BJ (cell line): ENCODE measurements at places on chromosomes 6 and 20.

GRCh38 chr6:15854826-15855710 lies 192.2 kb upstream of the DTNBP1 start:
- no peak for DNase-seq

GRCh38 chr6:136921936-136922684 lies at the start of gene SLC35D3:
TSS of gene SLC35D3 (plus strand) at chr6:136922301. CDS start at chr6:136922429, 128 bp downstream.
- no peak for DNase-seq

- DNase-seq: no peak
Observed at GRCh38 chr6:11172501-11173327, 59.8 kb downstream of the NEDD9 start.

- DNase-seq: no peak
Observed at GRCh38 chr20:57800791-57801430, 91.1 kb upstream of the PMEPA1 start.

DNA sequence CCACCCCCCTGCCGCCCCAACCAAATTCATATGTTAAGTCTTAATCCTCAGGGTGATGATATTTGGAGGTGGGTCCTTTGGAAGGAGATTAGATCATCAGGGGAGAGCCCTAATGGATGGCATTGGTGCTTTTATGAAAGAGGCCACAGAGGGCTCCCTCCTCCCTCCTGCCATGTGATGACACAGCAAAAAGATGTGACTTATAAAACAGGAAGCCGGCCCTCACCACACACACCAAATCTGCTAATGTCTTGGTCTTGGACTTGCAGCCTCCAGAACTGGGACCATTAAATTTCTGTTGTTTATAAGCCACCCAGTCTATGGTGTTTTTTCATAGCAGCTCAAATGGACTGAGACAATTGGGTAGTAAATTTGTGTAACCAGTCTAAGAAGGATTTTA lies 176.3 kb downstream of the ADGRG6 start:
- no peak for DNase-seq

DNA sequence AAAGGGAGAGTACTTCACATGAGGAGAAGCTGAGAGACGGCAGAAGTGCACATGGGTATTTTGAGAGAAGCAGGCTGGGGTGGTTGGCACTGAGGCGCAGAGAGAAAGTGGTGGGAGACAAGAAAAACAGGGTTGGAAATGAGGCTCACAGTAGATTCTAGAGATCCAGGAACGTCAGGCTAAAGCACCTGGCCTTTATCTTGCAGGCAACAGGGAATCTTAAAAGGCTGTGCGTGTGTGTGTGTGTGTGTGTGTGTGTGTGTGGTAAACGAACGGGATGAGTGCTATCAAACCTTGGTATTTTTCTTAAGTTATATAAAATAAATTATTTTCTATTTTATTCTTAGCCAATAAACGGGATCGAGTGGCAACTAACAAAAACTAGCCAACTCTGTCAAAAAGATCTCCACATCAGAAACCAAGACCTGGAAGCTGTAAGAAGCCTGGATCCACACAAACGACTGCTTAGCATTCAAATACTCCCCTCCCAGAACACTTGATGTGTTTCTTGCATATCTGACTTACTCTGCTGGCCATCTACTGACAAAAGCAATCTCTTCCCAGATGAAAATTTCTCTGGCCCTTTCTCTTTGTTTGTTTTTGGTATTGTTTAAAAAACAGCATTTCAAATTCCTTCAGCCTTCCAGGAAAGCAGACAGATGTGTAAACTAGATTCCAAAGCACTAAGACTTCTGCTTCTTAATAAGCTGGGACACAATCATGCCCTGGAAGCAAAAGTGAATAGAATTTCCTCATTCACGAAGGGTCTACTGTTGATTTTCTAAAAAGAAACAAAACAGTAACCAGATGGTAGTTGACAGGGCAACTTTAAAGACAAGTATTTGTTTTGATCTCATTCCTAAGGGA lies 44.8 kb upstream of the FABP7 start:
- no peak for DNase-seq

DNA sequence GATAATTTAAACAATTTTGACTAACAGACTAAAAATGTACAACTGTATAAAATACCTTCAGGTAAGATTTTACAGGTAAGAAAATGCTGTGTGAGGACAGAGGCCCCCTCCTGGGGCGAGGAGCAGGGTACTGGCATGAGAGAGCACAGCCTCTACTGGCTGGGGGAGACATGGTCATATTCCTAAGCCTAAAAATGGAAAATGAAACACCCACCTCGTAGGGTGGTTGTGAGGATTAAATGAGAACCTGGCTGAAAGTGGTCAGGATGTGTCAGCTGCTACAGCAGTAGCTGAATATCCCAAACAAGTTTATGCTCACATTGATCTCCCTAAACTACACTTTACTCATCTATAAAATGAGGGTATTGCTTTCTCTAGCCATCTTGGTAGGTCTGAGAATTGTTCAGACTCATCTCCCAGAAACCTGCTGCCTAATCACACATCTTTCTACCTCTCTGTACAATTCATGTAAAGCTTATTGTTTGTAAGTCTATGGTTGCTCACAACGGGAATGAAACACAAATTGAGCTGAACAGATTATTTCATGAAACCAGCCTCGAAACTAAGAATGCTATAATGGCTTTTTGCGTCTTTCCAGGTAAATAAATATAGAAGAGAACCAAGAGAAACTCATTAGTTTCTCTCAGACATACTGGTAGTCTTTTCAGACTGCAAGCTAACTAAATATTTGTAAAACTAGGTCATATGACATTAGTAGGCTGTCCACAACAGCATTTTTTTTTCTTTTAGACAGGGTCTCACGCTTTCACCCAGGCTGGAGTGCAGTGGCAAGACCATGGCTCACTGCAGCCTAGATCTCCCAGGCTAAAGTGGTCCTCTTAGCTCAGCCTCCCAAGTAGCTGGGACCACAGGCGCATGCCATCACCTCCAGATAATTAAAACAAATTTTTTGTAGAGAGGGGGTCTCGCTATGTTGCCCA lies 69.6 kb downstream of the POPDC3 start:
- no peak for DNase-seq

- peak; percentile 38 for DNase-seq
Observed at GRCh38 chr6:20826378-20826777, 292.1 kb downstream of the CDKAL1 start.

GRCh38 chr6:152089992-152090391 lies 282.5 kb downstream of the ESR1 start:
- DNase-seq: no peak

DNA sequence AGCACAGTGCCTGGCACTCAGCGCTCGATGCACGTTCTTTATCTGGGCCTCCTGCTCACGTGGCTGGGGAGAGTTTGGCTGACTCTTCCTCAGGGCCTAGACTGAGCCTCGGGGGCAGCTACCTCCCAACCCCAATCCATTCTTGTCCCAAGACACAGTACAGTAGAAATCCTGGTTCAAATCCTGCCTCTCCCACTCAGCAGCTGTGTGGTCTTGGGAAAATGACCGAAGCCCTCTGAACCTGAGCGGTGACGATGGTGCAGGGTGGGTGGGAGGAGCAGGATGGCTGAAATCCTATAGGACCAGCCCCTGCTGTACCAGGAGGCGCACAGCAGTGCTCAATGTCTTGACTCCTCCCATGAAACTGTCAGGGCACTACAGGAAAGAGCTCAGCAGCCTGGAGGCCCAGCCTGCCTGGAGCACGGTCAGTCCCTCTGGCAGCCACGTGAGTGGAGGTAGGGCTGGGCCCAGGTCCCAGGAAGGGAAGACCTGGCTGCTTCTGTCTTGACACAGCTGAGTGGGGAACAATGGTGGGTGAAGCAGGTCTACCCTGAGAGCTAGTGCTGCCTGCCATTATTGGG lies 31.5 kb downstream of the PDRG1 start:
- DNase-seq: no peak

- DNase-seq: no peak
Observed at GRCh38 chr6:79465381-79465780, 71.8 kb downstream of the LCA5 start.

GRCh38 chr6:154653853-154654252 lies 79.4 kb upstream of the SCAF8 start:
- DNase-seq: peak; percentile 50

GRCh38 chr20:32603046-32603726 lies 18.1 kb upstream of the NOL4L start:
- no peak for DNase-seq

- no peak for DNase-seq
Observed at GRCh38 chr6:163748036-163748435, 333.5 kb downstream of the QKI start.

DNA sequence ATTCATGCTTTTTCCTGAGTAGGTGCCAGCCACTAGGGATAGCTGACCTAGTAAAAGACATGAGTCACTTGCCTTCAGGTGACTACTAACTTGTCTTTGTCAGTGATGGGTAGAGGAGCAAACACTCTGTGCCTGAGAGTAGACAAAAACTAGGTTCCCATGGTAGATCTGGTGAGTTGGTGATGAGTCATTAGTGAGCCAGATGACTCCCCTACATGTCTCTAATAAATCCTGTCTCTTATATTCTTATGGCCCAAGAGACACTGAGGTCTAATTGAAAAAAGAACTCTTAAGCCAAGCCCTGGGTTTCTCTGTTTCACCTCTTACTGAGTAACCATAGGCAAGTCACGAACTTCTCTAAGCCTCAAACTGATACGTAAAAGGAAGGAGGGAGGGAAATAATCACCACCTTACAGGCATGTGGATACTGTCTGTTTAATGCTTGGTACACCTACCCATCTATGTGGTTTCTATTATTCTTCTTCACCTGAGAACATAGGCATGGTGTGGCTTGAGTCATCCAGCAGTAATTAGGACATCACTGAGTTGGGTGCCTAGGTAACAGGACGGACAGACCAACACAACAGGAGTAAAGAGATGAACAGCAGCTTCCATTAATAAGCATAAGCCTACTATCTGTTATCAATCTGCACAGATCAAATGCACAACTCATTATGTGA lies 20.3 kb downstream of the TTPAL start:
- peak; percentile 99 for DNase-seq

GRCh38 chr6:143700684-143701348 lies 23.1 kb downstream of the PHACTR2 start:
- DNase-seq: peak; percentile 26

GRCh38 chr6:7591770-7592169 lies 1.8 kb downstream of the SNRNP48 start:
- DNase-seq: no peak

DNA sequence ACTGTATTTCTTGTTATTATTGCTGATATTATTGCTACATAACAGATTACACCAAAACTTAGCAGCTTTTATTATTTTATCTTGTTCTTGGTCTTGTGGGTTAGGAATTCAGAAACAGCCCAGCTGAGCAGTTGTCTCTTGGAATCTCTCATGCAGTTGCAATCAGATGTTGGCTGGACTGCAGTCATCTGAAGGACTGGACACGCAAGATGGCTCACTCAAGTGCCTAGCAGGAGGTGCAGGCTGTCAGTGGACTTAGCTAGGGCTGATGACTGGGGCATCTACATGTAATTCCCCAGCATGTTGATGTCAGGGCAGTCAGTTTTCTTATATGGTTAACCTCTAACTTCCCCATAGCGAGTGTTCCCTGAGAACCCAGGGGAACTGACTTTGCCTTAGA lies 128.6 kb upstream of the PLCB4 start:
- DNase-seq: no peak
